ENCODE measurements at places on chromosomes 6 and 20.

GRCh38 chr6:156804402-156804801, 27.2 kb downstream of the ARID1B start:
- no peak for DNase-seq

DNA sequence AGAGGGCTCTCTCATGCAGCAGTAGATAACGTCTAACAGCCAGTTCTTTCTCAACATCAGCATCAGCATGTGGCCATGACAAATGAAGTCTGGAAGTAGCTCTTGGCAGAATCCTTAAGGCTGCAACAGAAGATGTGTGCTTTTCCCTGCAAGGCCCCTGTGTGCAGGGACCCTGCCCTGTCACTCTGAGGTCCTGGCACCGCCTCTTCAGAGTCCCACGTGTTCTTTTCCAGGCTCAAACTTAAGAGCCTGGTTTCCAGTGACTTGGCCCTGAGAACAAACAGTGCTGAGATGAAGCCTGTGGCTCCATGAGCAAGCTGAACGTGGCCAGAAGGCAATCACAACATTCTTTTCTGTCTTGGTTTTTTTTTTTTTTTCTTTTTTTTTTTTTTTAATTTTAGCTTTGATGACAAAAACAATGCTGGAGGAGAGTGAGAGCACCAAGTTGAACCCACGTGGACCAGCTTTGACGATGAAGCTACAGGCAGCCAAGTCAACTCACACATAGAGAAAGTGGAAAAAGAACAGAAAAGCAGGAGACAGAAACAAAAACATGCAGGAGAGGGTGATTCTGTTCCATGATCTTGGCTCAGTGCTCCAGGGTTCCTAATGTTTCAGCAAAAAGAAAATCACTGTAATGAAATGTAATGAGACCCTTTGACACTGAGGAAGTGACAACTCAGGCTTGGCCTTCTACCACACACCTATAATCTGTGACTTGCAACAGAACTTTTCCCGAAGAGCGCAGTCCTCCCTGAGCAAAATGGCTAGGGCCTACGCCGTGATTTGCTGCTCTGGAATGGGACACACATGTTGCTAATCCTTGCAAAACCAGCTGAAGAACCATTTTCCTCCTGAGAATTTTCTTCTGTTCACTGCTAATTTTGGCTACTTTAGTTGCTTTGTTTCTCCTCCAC, 86.1 kb downstream of the FOXC1 start:
- DNase-seq, result no peak

GRCh38 chr20:8996817-8997512, 71.9 kb upstream of the PLCB4 start:
- no peak for DNase-seq

DNA sequence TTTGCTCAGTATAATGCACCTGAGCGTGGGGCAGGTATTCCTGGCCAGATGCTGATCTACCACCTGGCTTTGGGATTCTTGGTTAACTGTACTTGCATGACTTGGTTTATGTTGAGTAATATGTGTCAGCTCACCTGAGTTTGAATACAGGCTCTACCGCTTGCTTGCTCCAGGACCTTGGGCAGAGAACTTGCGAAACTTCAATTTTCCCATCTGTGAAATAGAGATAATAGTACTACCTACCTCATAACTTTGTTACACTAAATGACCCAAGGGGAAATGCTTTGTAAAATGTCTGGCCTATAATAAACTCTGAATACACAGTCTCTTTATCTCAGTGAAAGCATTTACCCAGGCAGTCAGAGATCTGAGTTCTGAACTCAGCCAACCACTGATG, 51.8 kb downstream of the SCAND1 start:
- DNase-seq, result no peak

- no peak for DNase-seq
These were observed 13.6 kb upstream of the KCNB1 start for GRCh38 chr20:49496043-49496442.

GRCh38 chr6:27542485-27542884, 69.6 kb upstream of the ZNF184 start:
- no peak for DNase-seq

- no peak for DNase-seq
These were observed 17.7 kb downstream of the SNPH start for GRCh38 chr20:1283522-1284510.

DNA sequence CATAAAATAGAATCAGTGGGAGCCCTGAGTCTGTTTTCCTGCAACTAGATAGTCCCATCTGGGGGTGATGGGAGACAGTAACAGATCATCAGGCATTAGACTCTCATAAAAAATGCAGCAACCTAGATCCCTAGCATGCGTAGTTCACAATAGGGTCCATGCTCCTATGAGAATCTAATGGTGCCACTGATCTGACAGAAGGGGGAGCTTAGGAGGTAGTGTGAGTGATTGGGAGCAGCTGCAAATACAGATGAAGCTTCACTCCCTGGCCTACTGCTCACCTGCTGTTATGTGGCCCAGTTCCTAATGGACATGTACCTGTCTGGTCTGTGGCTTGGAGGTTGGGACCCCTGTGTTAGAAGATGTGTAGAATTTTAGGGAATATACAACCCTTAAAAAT, 904.5 kb upstream of the EPHA7 start:
- no peak for DNase-seq

DNA sequence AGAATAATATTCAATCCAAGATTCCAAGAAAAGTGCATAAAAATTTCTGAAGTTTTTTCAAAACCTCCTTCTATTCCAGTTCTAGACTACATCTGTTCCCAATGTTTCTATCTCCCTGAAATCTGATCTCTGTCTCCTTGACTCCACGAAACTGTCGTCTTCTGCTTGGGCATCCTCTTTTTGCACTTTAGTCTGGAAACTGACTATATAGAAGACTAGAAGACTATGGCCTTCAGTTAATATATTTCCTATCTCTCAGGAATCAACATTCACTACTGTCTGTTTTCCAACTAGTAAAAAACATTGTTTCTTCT, 745.4 kb upstream of the ADGRB3 start:
- DNase-seq, result no peak

DNA sequence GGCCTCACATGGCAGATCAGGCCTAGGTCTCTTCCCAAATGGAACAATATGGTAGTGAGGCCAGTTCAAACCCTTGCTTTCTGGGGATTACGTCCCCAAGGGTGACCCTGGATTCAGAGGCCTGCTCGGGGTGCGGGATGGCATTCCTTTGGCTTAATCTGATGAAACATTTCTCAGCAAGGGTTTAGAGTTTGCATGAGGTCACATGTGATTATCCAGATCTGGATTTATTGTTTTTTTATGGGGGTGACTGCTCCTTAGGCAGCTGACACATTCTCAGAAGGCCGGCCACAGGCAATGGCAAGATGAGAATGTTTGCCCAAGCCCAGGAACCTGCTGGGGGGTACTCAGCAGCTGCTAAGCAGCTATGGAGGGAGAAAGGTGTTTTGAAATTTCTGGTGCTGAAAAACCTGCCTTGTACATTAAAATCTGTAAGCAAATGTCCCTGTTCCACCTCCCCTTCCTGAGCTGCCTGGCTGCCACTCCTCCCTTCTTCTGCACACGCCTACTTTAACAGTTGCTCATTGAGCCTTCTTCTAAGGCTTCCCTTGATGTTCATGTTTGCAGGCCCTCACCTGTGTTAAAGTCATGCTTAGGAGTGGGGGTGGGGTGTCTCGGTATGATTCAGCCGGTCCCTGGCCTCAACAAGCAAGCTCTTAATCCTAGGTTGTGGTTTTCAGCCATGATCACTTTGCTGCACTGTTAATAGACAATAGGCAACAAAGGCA, 37.9 kb upstream of the FUCA2 start:
- no peak for DNase-seq

GRCh38 chr6:158060455-158061360, 79.0 kb downstream of the SYNJ2 start:
- no peak for DNase-seq

DNA sequence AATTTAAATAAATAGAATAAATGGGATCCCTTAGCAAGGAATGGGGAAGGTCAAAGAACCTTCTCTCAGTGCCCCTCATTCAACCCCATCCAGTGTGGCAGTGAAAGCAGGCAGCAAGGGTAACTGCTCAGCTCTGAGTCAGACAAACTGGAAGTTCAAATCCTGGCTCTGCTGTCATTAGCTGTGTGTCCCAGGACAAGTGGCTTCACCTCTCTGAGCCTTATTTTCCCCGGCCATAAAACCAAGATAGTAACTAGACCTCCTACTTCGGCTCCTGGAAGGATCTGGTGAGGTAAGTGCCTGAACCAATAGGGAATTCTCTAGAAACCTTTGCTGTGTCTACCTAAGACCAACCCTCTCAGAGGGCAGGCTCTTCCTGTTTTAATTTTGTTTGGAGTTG, 4.1 kb downstream of the GHRH start:
- no peak for DNase-seq

GRCh38 chr6:136404627-136405419, 115.2 kb upstream of the BCLAF1 start:
- no peak for DNase-seq

DNA sequence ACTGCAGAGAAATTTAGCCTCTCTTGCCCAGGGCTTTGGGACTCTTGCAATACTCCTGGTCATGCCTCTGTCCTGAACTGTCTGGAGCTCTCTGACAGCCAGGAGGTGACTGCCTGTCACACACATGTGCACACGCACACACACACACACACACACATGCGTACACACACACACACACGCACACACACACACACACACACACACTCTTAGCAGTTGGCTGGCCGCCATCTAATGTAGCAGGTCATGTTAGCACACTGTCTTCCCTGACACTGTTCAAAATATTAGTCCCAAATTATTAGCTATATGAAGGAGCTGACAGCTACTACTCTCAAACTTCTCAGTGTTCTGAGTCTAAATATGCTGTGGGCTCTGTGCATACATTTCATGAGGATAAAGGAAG, 60.9 kb downstream of the IPCEF1 start:
- DNase-seq, result no peak

- no peak for DNase-seq
These were observed 56.2 kb downstream of the AGPAT4 start for GRCh38 chr6:161217628-161218027.

DNA sequence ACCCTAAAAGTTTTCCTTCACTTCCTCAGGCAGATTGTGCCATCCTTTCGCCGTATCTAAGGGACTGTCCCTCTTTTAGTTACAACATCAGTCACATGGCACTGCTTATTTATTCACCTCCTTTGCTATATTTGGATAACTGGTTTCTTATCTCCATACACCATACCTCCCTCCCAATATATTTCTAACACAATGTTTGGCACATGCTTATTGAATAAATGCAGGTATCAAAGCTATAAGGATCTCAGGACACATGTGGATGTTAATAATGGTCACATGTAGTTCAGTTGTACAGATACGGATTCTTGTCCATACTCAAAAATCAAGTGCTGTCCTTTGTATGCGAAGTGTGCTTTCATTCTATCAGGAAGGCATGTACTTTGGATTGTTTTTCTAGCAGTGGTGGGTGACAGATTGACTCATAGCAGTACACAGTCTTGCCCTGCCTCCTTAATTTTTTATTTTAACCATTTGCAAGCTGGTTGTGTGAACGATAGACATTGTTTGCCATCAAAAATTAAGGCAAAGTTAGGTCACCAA, 407.1 kb upstream of the RUNX2 start:
- no peak for DNase-seq

GRCh38 chr6:39910164-39910563, 24.1 kb downstream of the MOCS1 start:
- no peak for DNase-seq

- no peak for DNase-seq
These were observed 482.2 kb upstream of the RNF217 start for GRCh38 chr6:124479991-124480430.

GRCh38 chr6:63637865-63638445, 2.4 kb downstream of the PHF3 start:
- no peak for DNase-seq

- no peak for DNase-seq
These were observed 317.9 kb upstream of the MARCKS start for GRCh38 chr6:113539202-113539601.

GRCh38 chr6:5093231-5094015, 8.3 kb downstream of the PPP1R3G start:
- DNase-seq, result no peak

- no peak for DNase-seq
These were observed 72.7 kb upstream of the B3GAT2 start for GRCh38 chr6:71029555-71029954.

- DNase-seq, result no peak
These were observed 223.4 kb upstream of the TAB2 start for GRCh38 chr6:149094156-149094555.

DNA sequence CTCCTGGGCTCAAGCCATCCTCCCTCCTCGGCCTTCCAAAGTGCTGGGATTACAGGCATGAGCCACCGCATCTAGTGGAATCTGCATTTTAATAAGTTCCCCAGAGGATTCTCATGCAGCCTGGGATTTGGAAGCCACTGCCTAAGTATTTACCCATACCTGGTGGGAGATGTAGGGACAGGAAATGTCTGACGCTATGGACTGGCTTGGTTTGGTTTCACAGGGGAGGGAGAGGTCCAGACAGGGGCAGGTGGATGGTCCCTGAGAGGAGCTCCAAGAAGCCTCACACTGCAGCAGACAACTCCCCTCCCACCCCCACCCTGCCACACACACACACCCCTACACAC, 4.4 kb downstream of the VSTM2L start:
- no peak for DNase-seq

DNA sequence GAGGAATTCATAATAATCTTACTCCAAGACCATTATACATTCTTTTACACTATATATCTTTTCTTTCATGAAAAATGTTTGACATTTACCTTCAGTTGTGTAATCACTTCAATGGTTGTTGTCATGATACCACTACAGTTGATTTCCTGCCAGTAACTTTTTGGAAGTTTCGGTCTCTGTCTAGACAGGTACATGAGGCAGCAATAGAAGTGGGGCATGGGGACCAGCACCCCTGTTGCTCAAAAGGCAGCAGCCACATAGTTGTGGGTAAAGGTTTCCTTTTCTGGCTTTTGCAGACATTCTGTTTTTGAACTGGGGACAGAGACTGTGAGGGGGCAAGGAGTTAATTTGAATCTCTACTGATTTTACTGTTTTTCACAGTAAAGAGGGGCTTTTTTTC, 14.1 kb downstream of the SAMD5 start:
- no peak for DNase-seq

DNA sequence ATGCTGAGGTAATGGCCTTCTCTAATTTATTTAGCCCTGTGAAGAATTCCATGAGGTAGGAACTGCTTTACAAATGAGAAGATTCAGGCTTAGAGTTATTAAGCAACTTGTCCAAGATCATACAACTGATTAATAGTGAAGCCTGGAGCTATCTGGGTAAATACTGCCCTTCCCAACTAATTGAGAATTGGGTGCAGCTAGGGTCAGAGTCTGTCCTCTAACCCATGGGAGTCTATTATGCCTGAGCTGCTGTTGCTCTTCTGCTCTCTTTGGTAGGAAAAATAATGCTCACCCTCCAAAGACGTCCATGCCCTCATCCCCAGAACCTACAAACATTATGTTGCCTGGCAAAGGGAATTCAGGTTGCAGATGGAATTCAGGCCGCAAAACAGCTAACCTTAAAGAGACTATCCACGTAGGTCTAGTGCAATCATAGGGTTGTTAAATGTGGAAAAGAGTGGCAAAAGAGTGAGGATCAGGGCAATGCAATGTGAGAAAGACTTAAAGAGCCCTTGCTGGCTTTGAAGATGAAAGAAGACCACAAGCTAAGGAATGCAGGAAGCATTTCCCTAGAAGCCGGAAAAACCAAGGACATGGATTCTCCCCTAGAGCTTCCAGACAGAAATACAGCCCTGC, 90.1 kb downstream of the SPTLC3 start:
- no peak for DNase-seq

Data from liver (tissue), 10 donors.